ENCODE measurements at places on chromosomes 7 and 10. TPM values are rescaled to one million over a fixed set of nuclear protein-coding genes. Genes with fewer than 3 reads are reported as not detected.

The SUGCT gene
- 8.9 TPM for total RNA-seq

The GPRIN2 gene
- total RNA-seq, result not detected

The EBF3 gene
- 16.5 TPM for total RNA-seq

The GPR158 gene
- total RNA-seq, result not detected

The PRLHR gene
- not detected for total RNA-seq

The PHKG1 gene
- 0.99 TPM for total RNA-seq

The COL13A1 gene
- 21.5 TPM for total RNA-seq

The ASAH2B gene
- total RNA-seq, result 1.3 TPM

The FOXI2 gene
- total RNA-seq, result not detected

The GBX1 gene
- not detected for total RNA-seq

The HABP2 gene
- total RNA-seq, result not detected

The GATA3 gene
- not detected for total RNA-seq

The SLC26A5 gene
- total RNA-seq, result not detected

The GAD2 gene
- not detected for total RNA-seq
